B cell (primary cell): ENCODE measurements at places on chromosomes 11 and 22. TPM values are rescaled to one million over a fixed set of nuclear protein-coding genes. Genes with fewer than 3 reads are reported as not detected.

WNT7B gene
- 0.17 and 0.22 TPM in 2 replicates for total RNA-seq

- no peaks in the 10 kb centered on the region for H3K36me3 ChIP-seq
- no peak for DNase-seq
- peaks cover 2% of the 10 kb centered on the region for H3K27me3 ChIP-seq
- H3K27ac ChIP-seq: no peak overlapping the region
- H3K4me1 ChIP-seq: no peaks in the 10 kb centered on the region
Measured at GRCh38 chr11:66964495-66964894, 6.3 kb upstream of the PC start.

DNA sequence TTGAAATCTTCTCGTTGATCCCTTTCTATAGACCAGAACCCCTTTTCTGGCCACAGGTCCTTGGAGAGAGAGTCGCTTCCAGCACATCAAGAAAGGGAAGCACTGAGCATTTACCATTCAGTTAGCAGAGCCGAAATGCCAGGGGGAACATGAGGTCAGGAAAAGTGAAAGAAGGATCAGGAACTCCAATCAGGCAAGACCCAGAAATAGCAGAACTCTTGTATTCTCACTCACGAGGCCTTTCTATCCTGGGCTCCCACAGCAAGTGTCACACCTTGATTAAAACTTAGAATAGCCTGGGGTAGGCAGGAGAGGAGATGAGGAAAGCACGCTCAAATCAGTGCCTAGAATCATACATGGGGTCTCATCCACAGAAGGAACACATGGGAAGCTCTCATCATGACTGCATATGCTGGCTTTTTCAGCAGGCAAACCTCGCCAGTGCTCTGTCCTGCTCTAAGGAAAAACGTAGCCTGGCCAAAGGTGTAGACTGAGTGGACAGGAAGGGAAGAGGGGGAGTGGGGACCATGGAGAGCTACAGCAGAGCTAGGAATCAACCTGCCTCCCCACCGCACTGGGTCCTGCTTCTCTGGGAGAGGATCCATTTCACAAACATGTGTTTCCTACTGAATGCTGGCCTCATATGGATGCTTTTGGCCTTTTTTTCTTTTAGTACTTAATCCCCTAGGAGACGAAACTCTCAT lies 40.5 kb downstream of the OPCML start:
- H3K36me3 ChIP-seq: no peaks in the 10 kb centered on the region
- H3K4me1 ChIP-seq: no peaks in the 10 kb centered on the region
- no peak overlapping the region for H3K4me3 ChIP-seq
- no peak for DNase-seq
- H3K27ac ChIP-seq: no peak overlapping the region

DNA sequence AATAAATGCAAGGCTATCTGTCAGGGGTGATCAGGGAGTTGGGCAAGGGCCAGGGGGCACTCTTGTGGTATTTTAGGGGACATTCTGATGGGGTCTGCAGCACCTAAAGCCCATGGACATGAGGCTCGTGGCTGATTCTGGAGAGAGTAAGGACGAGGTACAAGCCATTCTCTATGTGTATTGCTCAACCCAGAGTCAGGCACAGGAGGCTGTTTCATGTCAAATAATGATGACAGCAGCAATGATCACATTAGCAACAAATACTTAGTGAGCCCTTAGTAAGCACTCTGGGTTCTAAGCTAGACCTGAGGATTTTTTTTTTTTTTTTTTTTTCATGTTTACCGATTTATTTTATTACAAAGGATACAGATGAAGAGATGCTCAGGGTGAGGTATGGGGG lies 83.5 kb upstream of the THY1 start:
- no peak overlapping the region for H3K4me3 ChIP-seq
- H3K27ac ChIP-seq: no peak overlapping the region
- no peaks in the 10 kb centered on the region for H3K36me3 ChIP-seq

BEST1 gene
- 0.78 and 0.99 TPM in 2 replicates for total RNA-seq
